NCI-H526 treated with DMSO at 0.1 percent for 48 hours (cell line): ENCODE measurements at places on chromosomes 3 and 15.

GRCh38 chr3:57393977-57394376 lies 101.5 kb upstream of the ASB14 start:
- DNase-seq = no peak

DNA sequence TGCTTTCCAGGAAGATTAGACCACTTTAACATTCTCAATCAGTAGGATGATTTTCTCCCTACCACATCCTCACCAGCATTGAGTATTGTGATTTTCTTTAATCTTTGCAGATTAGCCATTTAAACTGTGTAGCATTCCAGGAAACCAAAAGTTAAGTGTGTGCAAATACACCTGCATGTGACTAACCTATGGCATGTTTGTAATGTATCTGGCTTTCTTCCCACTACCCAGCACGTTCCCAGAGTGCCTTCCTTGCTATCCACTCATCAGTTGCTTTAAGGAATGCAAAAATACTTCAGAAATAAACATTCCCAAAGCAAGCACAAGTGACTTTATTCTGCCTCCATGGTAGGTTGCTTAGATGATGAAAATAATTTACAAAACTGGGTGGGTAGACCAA lies 74.2 kb downstream of the ATG7 start:
- no peak for DNase-seq

DNA sequence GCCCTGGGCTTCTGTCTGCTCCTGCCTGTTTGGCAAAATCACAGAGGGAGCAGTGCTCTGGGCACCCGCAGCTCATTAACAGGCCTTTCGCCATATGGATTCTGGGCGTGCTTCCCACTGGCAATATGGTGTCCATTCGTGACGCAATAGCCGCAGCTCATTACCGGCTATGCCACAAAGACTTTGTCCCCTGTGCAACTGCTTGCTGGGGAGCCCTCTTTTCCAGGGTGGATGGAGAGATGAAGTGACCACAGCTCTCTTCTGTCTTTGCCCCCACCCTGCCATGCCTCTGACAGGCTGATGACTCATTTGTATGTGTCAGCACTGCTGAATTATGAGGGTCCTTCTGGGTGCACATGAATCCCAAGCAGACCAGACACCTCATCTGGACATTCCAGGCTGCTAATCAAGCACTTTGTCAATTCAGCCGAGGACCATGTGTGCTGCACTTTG lies 214.3 kb upstream of the FEZF2 start:
- no peak for DNase-seq

DNA sequence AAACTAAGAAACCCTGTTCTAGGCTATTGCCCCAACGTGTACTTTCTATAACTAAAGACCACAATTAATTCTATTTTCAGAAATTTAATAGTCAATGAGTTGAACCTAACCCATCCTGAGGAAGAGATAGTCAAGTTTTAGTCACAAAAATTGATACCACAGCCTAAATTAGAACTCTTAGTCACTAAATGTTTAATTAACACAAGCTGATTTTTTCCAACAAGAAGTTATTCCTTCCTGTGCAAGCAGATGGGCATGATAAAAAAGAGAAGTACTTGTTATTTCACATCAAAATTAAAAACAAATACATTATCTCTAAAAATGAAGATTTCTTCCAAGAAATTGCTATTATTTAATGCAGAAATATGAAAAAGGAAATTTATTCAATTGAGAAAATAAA lies 38.4 kb upstream of the TERB2 start:
- DNase-seq = no peak

DNA sequence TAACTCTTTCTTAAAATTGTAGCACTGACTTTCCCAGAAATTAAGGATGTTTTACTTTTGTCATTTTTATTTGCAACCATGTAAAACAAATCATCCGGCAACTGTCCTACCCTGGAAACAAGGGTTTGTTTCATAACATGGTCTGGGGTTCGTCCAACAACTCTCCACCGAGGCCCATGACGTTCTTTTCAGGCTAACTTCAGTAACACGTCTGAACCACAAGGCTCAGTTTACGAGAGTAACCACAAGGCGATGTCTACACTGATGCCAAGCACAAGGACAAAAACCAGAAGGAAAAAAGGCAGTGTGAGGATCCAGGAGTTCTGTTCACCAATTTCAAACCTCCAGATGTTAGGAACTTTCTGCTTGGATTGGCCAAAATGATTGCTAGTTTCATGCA lies 546.1 kb downstream of the NTRK3 start:
- no peak for DNase-seq

DNA sequence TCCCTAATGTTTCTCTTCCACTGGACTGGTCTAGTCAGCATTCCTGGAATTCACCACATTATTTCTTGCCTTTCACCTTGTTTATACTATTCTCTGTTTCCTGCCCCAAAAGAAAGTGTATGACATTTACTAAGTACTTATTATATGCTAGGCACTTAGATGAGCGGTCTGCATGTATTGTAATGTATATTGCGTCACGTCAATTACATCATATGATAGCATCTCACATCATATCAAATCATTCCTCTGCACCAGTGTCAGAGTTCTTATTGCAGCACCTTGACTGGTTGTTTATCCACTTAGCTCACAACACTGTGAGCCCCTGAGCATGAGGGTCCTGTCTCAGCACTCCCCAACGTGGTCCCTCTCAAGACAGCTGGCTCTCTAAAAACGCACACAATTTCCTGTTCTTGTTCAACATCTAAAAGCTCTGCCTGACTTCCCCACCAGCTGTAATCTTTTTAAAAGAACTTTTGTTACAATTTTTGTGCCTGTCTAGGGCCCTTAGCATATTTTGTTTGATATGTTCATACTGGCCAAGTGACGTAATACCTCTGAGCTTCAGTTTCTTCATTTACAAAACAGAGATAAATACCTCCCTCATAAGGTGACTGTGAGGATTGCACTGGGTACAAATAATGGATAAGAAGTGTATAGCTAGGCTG lies 58.8 kb downstream of the ARHGAP31 start:
- no peak for DNase-seq

GRCh38 chr3:69865925-69866679 lies 126.8 kb downstream of the MITF start:
- DNase-seq = no peak

DNA sequence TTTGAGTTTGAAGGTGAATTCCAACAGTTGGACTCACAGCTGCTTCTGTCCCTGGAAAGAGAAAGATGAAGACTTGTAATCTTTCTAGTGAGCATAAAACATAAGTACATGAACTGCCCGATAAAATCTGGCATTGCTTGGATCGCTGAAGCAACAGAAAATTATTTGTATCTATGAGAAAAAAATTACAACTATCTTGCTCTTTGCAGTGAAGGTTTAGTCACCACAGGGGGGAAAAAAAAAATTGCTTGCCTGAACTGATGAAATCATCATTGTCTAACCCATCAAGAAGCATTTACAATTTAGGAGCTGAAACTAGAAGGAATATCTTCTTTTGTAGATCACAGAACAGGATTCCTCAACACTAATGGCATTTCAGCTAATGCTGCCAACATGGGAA lies 20.0 kb downstream of the TMEM207 start:
- DNase-seq = no peak

DNA sequence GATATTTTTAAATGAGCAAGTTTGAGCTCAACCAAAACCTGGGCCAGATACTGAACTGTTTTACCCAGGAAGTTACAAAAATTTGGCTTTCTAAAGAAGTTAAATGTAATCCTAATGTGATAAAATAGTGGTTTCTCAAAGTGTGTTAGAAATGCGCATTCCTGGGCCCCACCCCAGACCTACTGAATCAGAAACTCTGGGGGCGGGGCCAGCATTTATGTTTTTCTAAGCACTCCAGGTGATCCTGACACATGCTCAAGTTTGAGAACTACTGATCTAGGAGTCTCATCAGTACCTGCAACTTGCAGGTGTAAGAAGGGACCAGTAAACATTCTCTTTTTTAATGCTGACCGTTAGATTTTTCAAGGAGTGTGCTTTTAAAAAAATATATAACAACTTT lies 190.6 kb downstream of the VPS13C start:
- no peak for DNase-seq

- DNase-seq = peak; percentile 58
These were observed 36.3 kb upstream of the PLA2G4E start for GRCh38 chr15:42056934-42057798.

DNA sequence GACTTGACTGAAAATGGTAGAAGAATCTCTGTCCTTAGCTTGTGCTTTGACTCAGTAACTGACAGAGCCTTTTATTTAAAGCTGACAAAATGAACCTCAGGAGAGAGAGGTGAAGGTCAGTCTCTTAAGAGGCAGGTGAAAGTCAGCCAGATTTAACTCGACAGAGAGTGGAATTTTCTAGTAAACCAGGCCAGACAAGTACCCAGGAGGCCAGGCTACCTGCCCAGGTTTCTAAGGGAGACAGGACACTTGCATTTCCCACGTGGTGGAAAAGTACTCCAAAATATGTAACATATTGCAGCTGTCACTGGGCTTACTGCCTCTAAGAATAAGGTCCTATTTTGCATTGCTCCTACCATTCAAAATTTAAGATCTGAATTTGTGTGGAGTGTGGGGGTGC lies 167.9 kb downstream of the FMN1 start:
- peak; percentile 17 for DNase-seq

- DNase-seq = no peak
These were observed 29.1 kb downstream of the CADM2 start for GRCh38 chr3:84987706-84988504.

DNA sequence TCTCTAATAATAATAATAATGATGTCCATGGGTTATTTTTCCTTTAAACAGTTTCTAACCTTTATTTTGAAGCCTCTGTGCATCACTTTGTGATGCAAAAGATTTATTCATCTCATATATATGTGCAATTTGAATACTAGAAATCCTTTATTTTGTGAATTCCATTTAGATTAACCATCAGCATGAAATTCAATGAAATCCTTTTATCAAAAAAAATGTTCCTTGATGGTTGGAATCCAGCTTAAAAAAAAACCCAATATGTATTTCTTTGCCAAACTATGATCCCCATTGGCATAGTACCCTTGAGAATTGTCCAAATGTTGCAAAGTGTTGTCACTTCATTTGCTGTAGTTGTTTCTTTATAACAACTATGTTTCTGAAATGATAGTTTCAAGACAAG lies 7.4 kb downstream of the TBC1D23 start:
- no peak for DNase-seq

GRCh38 chr15:71707230-71708050 lies 102.9 kb upstream of the NR2E3 start:
- DNase-seq = no peak

- no peak for DNase-seq
These were observed 104.3 kb downstream of the OXNAD1 start for GRCh38 chr3:16369276-16369675.

GRCh38 chr3:51945926-51946705 lies 4.0 kb downstream of the PARP3 start:
- no peak for DNase-seq

DNA sequence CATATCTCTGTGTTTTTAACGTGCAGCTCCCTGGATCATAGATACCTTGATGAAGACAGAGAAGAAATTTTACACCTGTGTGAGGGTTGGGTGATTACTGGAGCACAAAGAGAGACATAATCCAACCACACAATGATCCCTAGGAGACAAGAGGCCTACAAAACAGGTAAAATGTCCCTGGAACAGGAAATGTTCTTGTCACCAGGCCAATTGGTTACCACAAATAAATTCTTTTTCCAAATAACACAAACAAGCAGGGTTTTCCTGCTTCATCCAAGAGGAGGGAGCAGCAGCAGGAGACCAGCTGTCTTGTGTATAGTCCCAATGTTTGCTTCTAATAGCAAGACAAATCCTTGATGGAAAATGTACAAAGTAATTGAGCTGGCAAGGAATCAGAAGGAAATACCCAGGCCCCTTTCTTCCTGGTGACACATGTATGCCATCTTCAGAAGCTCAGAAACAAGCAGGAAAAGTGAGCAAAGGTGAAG lies 1.4 kb downstream of the MGLL start:
- no peak for DNase-seq

DNA sequence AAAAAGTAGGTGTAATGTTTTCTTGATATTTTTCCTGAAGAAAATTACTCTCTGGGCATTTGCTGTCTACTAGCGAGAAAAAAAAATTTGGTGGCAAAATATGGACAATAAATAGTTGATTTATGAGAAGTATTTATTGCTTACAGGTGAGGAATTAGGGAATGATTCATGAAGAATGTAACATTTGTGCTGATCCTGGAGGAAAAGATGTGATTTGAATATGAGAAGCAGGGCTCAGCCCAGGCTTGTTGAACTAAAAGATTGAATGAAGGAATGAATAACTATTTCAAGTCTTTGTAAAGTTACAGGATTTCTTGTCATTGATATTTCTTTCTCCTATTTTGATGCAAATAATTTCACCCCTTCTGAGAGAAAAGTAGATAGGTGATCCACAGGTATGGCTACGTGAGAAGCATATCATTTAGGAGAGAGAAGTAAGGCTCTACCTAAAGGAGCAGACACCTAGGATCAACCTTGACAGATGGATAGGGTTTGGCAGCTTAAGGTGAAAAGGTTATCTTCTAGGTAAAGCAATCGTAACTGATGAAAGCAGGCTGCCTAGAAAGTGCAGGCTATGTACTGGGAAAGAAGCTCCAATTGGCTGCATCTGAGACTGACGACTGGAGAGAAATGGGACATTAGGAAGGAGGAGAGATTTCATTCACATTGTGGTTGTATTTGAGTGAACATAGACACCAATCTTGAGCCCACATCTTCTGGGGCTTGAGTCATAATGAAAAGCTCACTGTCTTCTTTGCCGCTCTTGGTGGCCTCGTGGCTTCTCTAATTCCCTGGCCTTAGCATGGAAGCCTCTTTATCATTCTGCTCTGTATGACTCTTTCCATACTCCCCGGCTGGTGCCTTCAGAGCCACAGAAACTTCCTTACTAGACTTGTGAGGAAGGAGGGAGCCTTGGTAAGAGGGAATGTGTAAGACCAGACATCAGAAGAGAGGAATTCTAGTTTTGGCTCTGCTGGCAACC lies 106.5 kb downstream of the P3H2 start:
- DNase-seq = no peak

GRCh38 chr15:58302832-58303231 lies 129.0 kb upstream of the LIPC start:
- no peak for DNase-seq

GRCh38 chr3:126962756-126963155 lies 20.2 kb upstream of the PLXNA1 start:
- no peak for DNase-seq

DNA sequence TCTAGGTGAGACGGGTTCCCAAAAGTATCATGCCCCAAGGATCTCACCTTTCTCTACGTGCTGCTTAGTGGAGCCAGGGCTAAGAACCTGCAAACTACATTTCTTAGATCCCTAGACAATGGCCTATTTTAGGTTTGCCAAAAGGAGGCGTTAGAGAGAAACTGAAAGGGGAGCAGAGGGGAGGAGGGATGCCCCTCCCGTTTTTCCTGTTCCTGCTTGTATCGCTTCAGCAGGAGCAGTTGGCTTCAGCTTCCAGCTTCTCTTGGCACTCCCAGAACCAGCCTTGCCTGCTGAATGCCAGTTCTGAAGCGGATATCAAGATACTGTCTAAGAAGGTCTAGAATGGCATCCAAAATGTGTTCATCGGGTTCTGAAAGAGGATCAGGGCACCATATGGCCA lies 58.4 kb upstream of the ABHD17C start:
- DNase-seq = no peak

GRCh38 chr3:12835052-12835665 lies 6.2 kb downstream of the RPL32 start:
- no peak for DNase-seq

GRCh38 chr3:44761424-44762169 lies at the start of the genes KIAA1143 and KIF15:
KIAA1143 (minus strand) TSS chr3:44761619; CDS start chr3:44761602, 17 bp downstream.
KIF15 (plus strand) TSS chr3:44761794; CDS start chr3:44761866, 72 bp downstream.
- DNase-seq = peak; percentile 91
